Neural progenitor cell (in vitro differentiated cells): ENCODE measurements at places on chromosomes 13 and 19. TPM values are rescaled to one million over a fixed set of nuclear protein-coding genes. Genes with fewer than 3 reads are reported as not detected.

The PRODH2 gene
- not detected in 2 replicates for total RNA-seq

DNA sequence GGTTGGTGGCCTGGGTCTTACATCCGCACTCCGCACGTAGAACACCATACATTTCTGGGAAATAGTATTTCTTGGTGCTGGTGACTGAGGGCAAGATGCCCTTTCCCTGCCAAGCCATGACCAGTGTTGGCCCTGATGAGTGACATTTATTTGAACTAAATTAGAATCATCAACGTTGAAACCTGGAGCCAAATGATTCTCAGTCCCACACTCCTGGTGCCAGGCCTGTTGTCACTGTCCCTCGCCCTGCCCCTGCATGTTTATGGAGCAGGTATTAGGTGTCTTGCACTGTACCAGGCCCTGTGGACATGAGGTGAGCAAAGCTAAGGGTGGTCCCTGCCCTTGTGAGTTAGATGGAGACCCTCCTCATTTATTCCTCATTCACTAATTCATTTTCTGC is 5.8 kb downstream of the CHST8 start:
- H3K27me3 ChIP-seq, result peaks cover 42% of the 10 kb centered on the region
- H3K27ac ChIP-seq, result no peak overlapping the region
- DNase-seq, result no peak
- H3K4me1 ChIP-seq, result no peaks in the 10 kb centered on the region

The RNF113B gene
- total RNA-seq, result not detected in 2 replicates

GRCh38 chr13:48731001-48731658 is 77.4 kb downstream of the CYSLTR2 start:
- no peak overlapping the region for H3K27ac ChIP-seq
- H3K4me3 ChIP-seq, result no peak overlapping the region
- peaks cover 5% of the 10 kb centered on the region for H3K27me3 ChIP-seq
- no peaks in the 10 kb centered on the region for H3K36me3 ChIP-seq
- peak; percentile 9 for DNase-seq

DNA sequence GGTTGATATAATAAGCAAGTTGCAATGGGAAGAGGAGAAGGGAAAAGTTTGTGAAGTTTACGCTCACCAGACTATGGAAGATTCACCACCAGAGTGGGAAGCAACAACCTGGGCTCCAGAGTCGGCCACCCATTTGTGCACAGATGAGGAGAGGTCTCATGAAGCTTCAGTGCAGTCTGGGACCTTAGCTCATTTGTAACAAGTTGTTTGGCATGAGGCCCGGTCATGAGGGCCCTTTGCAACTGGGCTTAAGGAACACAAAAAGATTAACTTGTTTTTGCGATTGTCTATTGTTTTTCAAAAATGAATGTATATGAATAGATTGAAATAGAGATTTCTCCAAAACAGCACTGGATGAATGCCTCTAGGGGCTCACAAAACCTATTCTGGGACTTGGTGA is 94.2 kb downstream of the ZNF737 start:
- no peak overlapping the region for H3K4me3 ChIP-seq
- no peak overlapping the region for H3K27ac ChIP-seq
- H3K27me3 ChIP-seq, result no peaks in the 10 kb centered on the region
- no peaks in the 10 kb centered on the region for H3K36me3 ChIP-seq

- no peak for DNase-seq
These were observed 192.2 kb downstream of the PCDH17 start for GRCh38 chr13:57823704-57824103.

DNA sequence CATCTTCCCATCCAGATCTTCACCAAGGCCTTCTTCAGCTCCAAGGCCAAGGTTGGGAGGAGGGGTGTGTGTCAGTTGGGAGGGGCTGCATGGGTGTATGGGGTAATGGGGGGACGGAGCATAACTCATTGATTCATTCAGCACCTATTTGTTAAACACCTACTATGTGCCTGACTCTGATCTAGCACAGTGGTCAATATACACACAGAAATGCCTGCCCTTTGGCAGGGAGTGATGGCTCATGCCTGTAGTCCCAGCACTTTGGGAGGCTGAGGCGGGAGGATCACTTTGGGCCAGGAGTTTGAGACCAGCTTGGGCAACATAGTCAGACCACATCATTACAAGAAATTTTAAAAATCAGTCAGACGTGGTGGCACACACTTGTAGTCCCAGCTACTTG is 19.2 kb upstream of the SPACA4 start:
- no peak overlapping the region for H3K27ac ChIP-seq
- no peak for DNase-seq
- H3K4me1 ChIP-seq, result no peaks in the 10 kb centered on the region
